ENCODE measurements at places on chromosomes 3 and 15.

DNA sequence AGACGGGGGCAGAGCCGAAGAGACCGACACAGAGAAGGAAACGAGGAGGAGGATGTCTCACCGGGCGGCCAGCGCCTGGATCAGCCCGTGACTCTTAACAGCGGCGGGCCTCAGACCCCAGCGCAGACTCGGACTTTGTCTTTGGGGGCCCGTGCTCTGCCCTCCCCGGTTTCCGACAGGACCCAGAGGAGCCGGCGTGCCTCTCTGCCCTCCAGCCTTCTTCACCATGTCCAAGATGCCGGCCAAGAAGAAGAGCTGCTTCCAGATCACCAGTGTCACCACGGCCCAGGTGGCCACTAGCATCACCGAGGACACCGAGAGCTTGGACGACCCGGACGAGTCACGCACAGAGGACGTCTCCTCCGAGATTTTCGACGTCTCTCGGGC, 1.0 kb downstream of the TSC22D2 start:
- DNase-seq = no peak

- no peak for DNase-seq
These were observed 665.7 kb upstream of the TBL1XR1 start for GRCh38 chr3:177862962-177863491.

GRCh38 chr15:70748281-70748747, 15.0 kb downstream of the UACA start:
- no peak for DNase-seq

DNA sequence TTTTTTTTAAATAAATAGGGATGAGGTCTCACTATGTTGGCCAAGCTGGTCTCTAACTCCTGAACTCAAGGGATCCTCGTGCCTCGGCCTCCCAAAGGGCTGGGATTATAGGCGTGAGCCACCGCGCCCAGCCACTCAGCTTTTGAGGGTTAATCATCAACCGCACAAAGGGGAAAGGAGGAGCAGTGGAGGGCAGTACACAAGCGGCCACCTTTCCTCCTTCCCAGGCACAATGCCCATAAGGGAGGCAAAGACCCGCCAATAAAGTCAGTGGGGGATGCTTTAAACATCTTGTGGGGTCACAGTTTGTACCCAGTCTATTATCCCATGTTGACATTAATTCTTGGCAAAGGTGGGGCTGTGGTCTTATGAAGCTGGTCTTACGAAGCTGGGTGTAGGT, 32.4 kb downstream of the EHD4 start:
- DNase-seq = no peak

GRCh38 chr3:27623085-27623753, 98.9 kb downstream of the EOMES start:
- no peak for DNase-seq

- DNase-seq = no peak
These were observed 75.4 kb upstream of the RGMA start for GRCh38 chr15:93164409-93164808.

GRCh38 chr3:194852345-194852744, 166.7 kb downstream of the FAM43A start:
- no peak for DNase-seq

DNA sequence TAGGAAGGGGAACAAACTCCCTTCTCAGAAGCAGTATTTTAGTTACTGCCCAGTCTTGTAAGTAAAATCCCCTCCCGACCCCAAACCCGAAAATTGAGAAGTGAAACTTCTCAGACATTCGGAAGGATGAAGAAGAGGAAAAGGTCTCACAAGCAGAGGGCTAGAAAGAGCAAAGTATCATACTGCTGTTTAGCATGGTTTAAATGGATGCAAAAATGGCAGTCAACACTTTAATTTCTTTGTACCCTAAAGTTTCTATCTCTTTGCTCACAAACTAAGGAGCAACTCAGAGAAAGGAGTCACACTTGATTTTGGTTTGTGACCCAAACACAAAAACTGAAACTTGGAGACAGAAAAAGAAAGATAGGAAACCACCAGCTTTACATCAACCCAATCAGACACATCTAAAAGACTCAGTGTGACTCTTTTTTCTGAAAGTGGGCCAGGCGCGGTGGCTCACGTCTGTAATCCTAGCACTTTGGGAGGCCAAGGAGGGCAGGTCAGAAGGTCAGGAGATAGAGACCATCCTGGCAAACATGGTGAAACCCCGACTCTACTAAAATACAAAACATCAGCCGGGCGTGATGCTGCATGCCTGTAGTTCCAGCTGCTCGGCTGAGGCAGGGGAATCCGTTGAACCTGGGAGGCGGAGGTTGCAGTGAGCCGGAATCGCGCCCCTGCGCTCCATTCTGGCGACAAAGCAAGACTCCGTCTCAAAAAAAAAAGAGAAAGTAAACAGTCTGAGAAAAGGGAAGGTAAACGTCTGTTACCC, 63.2 kb upstream of the ATP11B start:
- no peak for DNase-seq

- DNase-seq = no peak
These were observed 25.5 kb upstream of the KLF13 start for GRCh38 chr15:31300981-31301672.

DNA sequence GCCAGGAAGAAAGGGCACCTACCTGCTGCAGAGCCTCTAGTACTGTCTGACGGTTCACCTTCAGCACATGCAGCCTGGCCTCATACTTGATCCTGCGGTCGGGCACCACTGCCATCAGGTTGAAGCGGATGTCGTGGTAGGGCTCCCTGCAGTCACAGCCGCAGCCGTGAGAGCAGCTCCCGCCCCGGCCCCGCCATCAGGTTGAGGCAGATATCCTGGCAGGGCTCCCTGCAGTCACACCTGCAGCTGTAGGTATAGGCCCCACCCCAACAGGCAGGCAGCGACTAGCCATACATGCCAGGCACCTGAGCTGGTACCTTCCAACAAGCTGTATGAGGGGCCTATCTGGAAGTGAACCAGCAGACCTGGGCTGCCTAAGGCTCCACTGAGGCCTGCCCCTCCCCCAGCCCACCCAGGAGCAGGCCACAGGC, 38.7 kb downstream of the SEMA3G start:
- DNase-seq = no peak

DNA sequence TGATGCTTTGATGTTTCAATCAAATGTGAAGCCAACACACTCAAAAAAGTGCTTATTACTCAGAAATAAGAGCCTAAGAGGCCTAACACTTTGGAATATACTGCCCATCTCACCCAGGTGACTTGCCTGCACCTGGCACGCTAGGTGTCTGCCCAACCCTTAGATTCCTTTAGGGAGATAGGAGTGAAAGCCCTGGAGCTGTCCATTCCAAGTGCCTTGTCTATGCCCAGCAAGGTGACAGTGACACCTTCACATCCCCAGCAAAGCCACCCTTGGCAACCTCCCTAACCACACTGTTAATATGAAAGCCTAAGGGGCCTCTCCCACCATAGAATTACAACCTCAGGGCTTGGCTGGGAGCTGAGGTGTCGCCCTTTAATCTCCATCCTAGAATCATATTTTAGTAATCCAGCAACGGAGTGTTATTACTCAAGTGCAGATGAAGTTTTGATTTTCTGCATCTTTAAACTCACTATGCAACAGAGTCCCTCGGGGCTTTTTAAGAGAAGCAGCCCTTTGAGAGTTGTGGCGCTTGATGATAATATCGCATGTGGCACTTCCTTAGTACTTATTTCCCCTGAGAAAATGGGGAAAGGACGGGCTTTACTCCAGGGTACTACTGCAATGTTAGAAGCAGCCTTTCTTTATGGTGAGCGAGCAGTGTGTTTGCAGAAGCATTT, 24.8 kb downstream of the ATP10A start:
- no peak for DNase-seq

DNA sequence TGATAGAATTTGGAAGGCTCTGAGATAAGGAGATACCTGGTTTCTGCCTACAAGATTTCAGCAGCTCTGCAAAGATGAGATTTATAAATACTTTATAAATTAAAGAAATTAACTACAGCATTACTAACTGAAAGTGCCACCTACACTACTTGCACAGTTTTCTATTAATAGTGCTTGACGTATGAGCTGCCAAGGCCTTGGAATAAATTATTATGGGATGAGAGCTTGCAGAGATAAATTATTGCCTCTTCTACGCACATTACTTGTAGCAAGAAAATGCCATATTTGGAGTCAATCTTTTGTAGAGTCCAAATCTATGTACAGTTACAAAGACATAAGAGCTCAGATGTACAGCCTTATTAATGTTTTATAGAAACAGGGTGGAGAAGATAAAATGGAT, 89.1 kb downstream of the BCHE start:
- no peak for DNase-seq

DNA sequence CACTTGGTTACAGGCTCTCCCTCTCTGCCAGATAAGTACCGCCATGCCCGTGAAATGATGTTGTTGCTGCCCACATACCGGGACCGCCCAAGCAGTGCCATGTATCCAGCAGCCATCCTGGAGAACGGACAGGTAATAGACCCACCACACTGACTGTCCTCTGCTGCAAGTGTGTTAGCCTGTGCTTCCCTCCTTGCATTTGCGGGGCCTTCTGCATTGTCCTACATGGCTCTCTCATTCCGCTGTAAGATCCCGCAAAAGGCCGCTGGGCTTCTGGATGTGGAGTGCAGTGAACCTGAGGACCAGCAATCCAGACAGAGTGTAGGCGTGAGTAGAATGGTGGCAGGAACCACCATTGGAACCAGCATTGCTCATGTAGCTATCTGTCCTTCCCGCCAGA, 10.6 kb upstream of the MANF start:
- DNase-seq = no peak

- no peak for DNase-seq
These were observed 594.4 kb downstream of the FOXP1 start for GRCh38 chr3:70989174-70989573.

DNA sequence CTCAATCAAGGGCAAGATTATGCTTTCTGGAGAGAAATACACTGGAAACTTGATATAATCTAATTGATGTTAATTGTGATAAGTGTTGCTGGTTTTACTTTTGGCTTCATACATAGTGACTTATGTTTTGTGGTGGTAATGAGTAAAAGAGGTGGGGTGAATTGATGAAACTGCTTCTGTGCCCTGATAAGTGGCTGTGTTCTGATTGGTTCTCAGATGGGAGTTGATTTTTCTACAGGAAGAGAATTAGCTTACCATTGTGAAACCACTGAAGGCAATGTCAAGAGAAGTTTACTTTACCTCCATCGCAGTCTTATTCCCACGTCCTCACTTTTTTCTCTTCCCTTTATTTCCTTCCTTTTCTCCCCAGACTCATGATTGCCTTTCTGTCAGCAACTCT, 23.8 kb downstream of the TMEM45A start:
- no peak for DNase-seq

- DNase-seq = no peak
These were observed 127.9 kb downstream of the TUSC7 start for GRCh38 chr3:116837483-116837882.

DNA sequence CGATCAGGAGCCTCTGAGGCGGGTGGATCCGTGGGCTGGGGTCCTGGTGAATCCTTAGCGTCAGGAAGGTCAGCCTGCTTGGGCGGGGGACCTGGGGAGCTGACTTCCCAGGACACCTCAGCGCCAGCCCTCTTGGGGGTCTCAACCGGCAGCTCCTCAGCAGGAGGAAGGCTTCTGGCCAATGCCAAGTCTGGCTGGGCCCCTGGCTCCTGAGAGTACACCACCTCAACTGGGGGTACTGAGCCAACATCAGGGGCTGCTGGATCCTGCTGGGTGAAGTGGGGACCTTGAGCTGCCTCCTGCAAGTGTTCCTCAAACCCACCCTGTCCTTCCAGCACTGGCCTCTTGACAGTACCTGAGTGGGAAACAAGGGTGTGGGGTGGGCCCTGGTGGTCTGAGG, 3.1 kb downstream of the PRRT3 start:
- DNase-seq = no peak

- no peak for DNase-seq
These were observed 33.8 kb downstream of the SLCO3A1 start for GRCh38 chr15:91887321-91887720.

GRCh38 chr3:195032955-195033354, 238.0 kb downstream of the XXYLT1 start:
- DNase-seq = no peak

DNA sequence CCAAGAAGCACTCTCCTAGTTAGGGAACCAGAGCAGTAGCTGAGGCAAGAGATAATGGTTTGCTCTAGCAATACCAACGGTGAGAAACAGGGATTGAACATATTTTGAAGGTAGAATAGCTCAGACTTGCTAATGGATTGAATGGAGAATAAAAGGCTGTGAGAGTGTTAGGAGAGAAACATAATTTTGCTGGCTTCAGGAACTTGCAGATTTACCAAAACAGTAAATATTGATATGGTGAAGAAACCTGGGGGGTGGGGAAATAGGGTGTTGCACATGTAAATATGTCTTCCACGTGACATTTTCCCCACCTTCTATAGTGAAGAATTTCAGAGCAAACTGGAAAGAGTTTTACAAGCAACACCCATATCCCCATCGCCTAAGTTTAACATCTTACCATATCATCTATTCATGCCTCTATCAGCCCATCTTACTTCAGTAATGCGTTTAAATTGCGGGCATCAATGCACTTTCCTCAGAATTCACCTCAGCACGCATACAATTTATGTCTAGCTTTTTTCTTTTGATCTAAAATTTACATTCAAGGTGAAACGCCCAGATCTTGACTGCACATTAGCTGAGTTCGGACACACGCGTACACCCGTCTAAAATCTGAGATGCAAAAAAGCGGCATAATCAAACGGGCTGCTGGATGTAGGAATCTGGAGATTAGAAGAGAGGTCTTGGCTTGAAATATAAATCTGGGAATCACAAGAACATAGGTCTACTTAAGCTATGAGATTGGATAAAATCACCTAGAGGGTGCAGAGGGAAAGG, 891 bp upstream of the NR1D2 start:
- DNase-seq = no peak

- DNase-seq = no peak
These were observed 7.9 kb downstream of the ALAS1 start for GRCh38 chr3:52205727-52206372.

GRCh38 chr15:35458176-35458856, 87.6 kb downstream of the DPH6 start:
- no peak for DNase-seq

DNA sequence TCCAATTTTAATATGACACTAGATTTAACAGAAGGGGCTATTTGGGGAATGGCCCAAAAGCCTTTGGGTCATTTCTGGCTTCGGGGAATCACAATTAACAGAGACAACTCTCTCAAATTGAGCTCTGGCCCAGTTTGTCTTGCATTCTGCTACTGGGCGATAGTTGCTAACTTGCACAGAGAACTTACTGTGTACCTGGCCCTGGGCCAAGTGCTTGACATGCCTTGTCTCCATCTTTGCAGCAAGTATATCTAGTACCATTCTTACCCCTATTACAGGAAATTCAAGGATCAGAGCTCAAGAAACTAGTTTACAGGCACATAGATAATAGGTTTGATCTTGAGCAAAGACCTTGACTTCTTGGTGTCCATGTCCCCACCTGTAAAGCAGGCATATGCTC, 175.7 kb downstream of the TMEM108 start:
- DNase-seq = no peak

DNA sequence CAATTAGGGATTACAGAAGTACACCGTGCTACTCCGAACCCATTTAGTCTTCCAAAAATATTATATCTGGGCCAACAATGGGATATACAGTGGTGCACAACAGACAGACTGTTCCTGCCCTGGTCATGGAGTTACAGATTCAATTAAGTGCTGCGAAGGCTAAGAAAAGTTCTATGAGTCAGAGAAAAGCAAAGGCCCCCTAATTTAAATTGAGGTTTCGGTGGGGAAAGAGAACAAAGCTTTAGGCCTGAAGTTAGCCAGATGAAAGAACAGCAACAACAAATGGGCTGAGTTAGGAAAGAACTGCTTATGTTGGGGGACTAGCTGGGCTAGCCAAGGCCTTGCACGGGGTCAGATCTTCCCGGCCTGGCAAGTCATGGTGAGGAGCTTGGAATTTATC, 131.8 kb downstream of the MDFIC2 start:
- DNase-seq = no peak

GRCh38 chr3:183775781-183776180, 49.6 kb downstream of the MAP6D1 start:
- DNase-seq = no peak

GRCh38 chr3:127368186-127369032, 80.6 kb upstream of the PRR20G start:
- DNase-seq = no peak

All from activated T-cell treated with anti-CD3 and anti-CD28 coated beads for 4 hours (primary cell).